CD8-positive, alpha-beta memory T cell (primary cell): ENCODE measurements at places on chromosomes 3 and 15. TPM values are rescaled to one million over a fixed set of nuclear protein-coding genes. Genes with fewer than 3 reads are reported as not detected.
A peak's percentile ranks its signal among the peaks of the same experiment; 100 is the strongest.

GRCh38 chr15:51088585-51088984 lies 6.1 kb downstream of the TNFAIP8L3 start:
- H3K27ac ChIP-seq = no peak overlapping the region
- no peak for DNase-seq
- no peak overlapping the region for H3K4me3 ChIP-seq
- H3K4me1 ChIP-seq = no peaks in the 10 kb centered on the region

DNA sequence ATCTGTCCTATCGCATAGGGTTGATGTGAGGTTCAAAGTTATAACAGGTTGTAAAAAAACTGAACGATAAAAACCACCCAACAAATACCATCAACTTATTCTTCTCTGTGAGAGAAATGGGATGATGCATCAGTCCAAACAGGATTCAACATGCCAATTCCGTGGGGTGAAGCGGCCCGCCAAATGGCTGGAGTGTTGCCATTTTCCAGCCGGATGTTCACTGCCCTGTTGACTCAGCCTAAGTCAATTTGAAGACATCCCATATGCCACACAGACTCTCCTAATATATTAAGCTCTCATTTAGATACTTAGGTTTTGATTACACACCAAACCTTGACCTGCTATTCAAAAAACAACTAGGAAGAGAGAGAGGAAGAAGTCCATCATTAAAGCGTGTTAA lies 311.1 kb downstream of the VPS13C start:
- no peak overlapping the region for H3K4me3 ChIP-seq
- H3K4me1 ChIP-seq = no peaks in the 10 kb centered on the region
- no peaks in the 10 kb centered on the region for H3K36me3 ChIP-seq
- H3K27ac ChIP-seq = no peak overlapping the region

DNA sequence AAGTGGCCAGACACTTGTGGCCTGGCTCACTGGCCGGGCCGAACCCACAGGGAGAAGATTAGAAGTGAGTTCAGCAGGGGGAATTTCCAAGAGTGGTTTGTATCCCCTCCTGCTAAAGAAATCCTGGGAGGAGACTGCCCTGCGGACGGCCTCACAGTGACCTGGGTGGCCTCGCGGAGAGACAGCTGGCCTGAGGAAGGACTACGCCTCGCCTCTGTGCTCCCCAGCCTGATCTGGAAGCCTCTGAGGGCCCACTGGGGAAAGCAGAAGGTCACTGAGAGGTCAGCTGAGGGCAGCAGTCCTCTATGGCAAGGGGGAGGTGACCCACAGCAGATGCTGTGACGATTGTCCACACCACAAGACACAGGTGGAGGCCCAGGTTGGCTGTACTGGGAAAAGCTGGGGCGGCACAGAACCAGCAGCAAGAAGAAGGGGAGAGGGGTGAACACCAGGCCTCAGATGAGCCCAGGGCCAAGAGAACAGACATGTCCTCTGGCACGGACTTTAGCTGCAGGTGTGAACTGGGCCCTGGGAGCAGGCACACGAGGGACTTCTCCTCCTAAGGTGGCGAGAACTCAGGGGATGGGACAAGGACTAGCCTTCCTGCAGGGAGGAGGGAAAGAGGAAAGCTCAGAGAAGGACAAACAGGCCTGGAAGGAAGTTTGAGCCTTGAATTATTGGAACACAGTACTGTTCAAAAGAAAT lies 37.2 kb upstream of the DLG1 start:
- no peak overlapping the region for H3K27ac ChIP-seq
- no peak overlapping the region for H3K4me3 ChIP-seq
- no peaks in the 10 kb centered on the region for H3K36me3 ChIP-seq
- H3K4me1 ChIP-seq = no peaks in the 10 kb centered on the region
- DNase-seq = no peak
- no peaks in the 10 kb centered on the region for H3K27me3 ChIP-seq

DNA sequence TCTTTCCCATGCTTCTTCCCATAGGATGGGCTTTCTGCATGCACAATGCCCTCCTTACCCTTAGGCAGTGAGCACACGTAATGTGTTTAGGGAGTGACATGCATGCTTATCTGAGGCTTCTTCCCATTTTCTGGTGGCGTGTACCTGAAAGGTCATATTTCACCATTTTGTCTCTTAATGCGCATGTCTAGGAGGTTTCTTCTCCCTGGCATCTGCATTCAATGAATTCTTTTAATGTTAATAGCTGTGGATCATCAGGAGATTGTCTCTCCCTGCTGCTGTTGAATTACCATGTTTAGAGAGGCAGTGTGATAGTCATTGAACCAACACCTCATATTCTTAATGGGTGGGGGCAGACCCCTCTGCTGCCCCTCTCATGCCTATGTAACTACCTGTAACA lies 205.6 kb upstream of the SGO1 start:
- no peaks in the 10 kb centered on the region for H3K27me3 ChIP-seq
- H3K4me1 ChIP-seq = no peaks in the 10 kb centered on the region

Gene PDIA5
- total RNA-seq = 18.2 TPM

DNA sequence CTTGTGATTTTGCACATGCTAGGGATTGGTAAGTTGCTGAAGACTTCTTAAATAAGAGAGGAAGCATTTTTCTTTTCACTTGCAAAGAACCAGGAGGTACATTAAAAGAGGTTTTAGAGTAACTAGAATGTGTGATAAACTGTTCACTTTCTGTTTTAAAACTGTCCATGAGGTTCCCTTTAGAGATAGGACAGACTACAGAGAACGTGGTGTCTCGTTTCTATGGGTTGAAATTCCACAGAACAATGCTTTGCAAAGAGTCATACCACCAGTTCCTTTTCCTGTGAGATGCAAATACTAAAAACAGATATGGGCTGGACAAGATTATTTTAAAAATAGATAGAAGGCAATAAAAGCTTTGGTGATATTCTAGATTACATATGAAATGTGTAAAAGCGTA lies 372.8 kb downstream of the TIGIT start:
- no peak for DNase-seq
- no peak overlapping the region for H3K4me3 ChIP-seq
- no peak overlapping the region for H3K27ac ChIP-seq
- H3K36me3 ChIP-seq = no peaks in the 10 kb centered on the region
- no peaks in the 10 kb centered on the region for H3K27me3 ChIP-seq

GRCh38 chr15:80871858-80872257 lies 92.7 kb downstream of the CEMIP start:
- H3K36me3 ChIP-seq = no peaks in the 10 kb centered on the region
- no peak overlapping the region for H3K4me3 ChIP-seq
- no peak overlapping the region for H3K27ac ChIP-seq
- H3K27me3 ChIP-seq = no peaks in the 10 kb centered on the region
- H3K4me1 ChIP-seq = no peaks in the 10 kb centered on the region

Gene KIF7
- total RNA-seq = 2.4 TPM

DNA sequence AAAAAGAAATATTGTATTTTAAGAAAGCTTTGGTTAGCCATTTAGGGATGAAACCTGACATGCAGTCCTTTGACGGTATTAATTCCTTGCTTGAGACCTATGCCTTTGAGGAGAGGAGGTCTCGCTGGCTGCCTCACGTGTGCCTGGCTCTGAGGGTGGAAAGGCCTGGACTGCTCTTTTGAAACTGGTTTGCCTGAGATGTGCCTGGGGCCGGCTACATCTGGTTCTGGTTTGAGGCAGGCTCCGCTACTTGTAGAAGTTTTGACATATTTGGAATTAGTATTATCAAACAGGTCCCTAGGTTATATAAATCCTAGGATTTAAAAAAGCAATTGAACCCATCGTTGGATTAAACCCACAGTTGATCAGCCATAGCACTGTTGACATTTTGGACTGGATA lies 6.5 kb downstream of the NISCH start:
- DNase-seq = no peak
- peaks cover 7% of the 10 kb centered on the region for H3K4me1 ChIP-seq
- no peak overlapping the region for H3K4me3 ChIP-seq
- H3K27ac ChIP-seq = no peak overlapping the region
- H3K36me3 ChIP-seq = peaks cover 11% of the 10 kb centered on the region
- no peaks in the 10 kb centered on the region for H3K27me3 ChIP-seq

GRCh38 chr15:73081321-73081958 lies 29.2 kb downstream of the NEO1 start:
- H3K27me3 ChIP-seq = no peaks in the 10 kb centered on the region
- DNase-seq = no peak
- no peaks in the 10 kb centered on the region for H3K4me1 ChIP-seq
- H3K4me3 ChIP-seq = no peak overlapping the region
- no peak overlapping the region for H3K27ac ChIP-seq

Gene SEMA3G
- 0.16 TPM for total RNA-seq

DNA sequence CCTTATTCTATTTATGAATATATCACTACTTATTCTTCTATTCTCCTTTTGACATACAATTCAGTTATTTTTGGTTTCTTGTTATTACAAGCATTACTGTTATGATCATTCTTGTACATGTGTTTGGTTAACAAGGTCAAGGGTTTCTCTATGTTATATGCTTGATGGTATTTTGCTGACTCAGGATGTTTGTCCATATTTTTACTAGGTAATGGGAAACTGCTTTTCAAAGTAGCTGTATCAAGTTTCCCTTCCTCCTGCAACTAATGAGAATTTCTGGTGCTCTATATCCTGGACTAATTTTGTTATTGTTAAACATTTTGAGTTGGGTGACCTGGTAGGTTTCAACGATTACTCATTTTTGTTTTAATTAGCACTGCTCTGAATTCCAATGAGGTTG lies 841.0 kb downstream of the OTOL1 start:
- no peak for DNase-seq
- H3K27ac ChIP-seq = no peak overlapping the region
- no peaks in the 10 kb centered on the region for H3K4me1 ChIP-seq
- H3K4me3 ChIP-seq = no peak overlapping the region
- H3K27me3 ChIP-seq = no peaks in the 10 kb centered on the region

DNA sequence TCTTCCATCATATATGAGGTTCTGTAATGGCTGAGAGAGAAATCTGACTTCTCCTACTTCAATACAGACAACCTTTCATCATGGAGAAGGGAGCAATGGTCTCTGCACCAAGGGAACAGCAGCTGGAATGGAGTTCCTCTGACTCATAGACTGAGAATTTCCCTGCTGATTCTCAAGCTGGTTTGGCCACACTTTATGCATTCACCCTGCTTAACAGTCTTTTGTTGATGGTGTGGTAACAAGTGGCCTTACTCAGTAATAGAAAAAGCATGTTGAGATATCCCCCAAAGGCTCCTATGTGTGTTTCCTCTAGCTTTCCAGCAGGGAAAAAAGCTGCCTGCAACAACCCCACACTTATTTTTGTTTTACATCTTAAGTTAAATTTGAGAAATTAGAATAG lies 138.1 kb downstream of the GREM1 start:
- no peaks in the 10 kb centered on the region for H3K27me3 ChIP-seq
- H3K27ac ChIP-seq = no peak overlapping the region
- H3K36me3 ChIP-seq = no peaks in the 10 kb centered on the region
- DNase-seq = no peak
- H3K4me3 ChIP-seq = no peak overlapping the region

GRCh38 chr3:155312781-155313180 lies 19.3 kb upstream of the STRIT1 start:
- H3K27ac ChIP-seq = no peak overlapping the region
- no peak overlapping the region for H3K4me3 ChIP-seq
- no peaks in the 10 kb centered on the region for H3K27me3 ChIP-seq
- H3K36me3 ChIP-seq = no peaks in the 10 kb centered on the region
- DNase-seq = no peak
- no peaks in the 10 kb centered on the region for H3K4me1 ChIP-seq

GRCh38 chr3:155581579-155581978 lies 163.3 kb downstream of the PLCH1 start:
- H3K4me1 ChIP-seq = no peaks in the 10 kb centered on the region
- no peak for DNase-seq
- no peak overlapping the region for H3K4me3 ChIP-seq
- H3K27me3 ChIP-seq = no peaks in the 10 kb centered on the region
- H3K36me3 ChIP-seq = no peaks in the 10 kb centered on the region

Gene TAGLN3
- total RNA-seq = not detected

Gene SEMA3B
- 0.22 TPM for total RNA-seq

GRCh38 chr3:32794487-32795308 lies 23.1 kb upstream of the TRIM71 start:
- H3K27ac ChIP-seq = no peak overlapping the region
- no peaks in the 10 kb centered on the region for H3K36me3 ChIP-seq
- DNase-seq = no peak
- H3K4me3 ChIP-seq = no peak overlapping the region
- H3K4me1 ChIP-seq = no peaks in the 10 kb centered on the region

GRCh38 chr3:122785231-122785630 lies 8.4 kb downstream of the HSPBAP1 start:
- peaks cover 4% of the 10 kb centered on the region for H3K36me3 ChIP-seq
- no peak for DNase-seq
- no peak overlapping the region for H3K27ac ChIP-seq
- H3K4me1 ChIP-seq = no peaks in the 10 kb centered on the region

DNA sequence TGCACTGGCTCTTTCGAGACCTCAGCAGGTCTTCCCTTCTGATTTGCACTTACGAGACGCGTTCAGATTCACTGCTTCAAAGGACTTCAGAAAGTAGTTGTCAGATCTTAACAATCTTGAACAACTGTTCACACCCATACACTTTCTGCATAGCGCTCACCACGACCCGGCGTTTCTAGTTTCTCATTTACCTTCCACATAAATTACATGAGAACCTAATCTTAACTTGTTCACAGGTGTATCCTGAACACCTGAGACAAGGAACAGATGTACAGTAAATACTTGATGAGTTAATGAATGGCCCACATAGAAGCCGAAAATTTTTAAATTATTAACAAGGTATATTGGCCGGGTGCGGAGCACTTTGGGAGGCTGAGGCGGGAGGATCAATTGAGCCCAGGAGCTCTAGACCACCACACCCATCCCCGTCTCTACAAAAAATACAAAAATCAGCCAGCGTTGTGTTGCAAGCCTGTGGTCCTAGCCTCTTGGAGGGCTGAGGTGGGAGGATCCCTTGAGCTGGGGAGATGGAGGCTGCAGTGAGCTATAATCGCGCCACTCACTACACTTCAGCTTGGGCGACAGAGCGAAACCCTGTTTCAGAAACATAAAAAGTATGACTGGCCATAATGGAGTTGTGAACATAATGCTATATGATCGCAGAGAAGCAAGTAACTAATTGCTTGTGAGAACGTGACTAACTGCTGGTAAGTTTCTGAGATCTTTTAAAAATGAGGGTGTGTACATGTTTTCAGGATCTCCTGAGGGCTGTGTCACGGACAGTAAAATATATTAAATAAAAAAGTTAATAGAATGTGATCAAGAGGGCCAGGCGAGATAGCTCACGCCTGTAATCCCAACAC lies 984 bp upstream of the SMARCC1 start:
- no peak for DNase-seq
- no peaks in the 10 kb centered on the region for H3K27me3 ChIP-seq
- H3K36me3 ChIP-seq = no peaks in the 10 kb centered on the region
- peak overlapping the region; percentile 64 for H3K4me3 ChIP-seq
- H3K4me1 ChIP-seq = peaks cover 35% of the 10 kb centered on the region
- peak overlapping the region; percentile 90 for H3K27ac ChIP-seq

- no peak overlapping the region for H3K4me3 ChIP-seq
- no peaks in the 10 kb centered on the region for H3K36me3 ChIP-seq
- H3K4me1 ChIP-seq = no peaks in the 10 kb centered on the region
Observed at GRCh38 chr3:166637984-166638530, 742.0 kb downstream of the ZBBX start.

Gene SLC22A13
- total RNA-seq = 0.28 TPM

DNA sequence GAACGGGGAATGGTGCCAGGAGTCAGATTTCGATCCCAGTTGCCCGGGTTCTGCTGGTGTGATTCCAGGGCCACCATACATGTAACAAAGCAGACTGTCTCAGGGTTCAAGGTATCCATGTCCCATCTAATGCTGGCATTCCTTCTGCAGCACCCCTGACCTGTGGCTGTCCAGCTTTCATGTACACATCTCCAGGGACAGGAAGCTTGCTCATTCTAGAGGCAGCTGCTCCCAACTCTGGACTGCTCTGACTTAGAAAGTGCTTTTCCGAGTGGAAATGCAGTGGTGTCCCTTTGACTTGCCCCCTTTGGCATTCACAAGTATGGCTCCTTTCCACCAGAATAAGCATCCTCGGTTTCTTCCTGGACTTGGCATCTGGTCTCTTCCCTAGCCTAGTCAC lies 30.9 kb downstream of the PML start:
- no peak overlapping the region for H3K4me3 ChIP-seq
- no peaks in the 10 kb centered on the region for H3K27me3 ChIP-seq
